ENCODE measurements at places on chromosomes 5 and 9. TPM values are rescaled to one million over a fixed set of nuclear protein-coding genes. Genes with fewer than 3 reads are reported as not detected.
A peak's percentile ranks its signal among the peaks of the same experiment; 100 is the strongest.

GRCh38 chr5:164868761-164869160 is 1363.3 kb downstream of the MAT2B start:
- no peak for DNase-seq

DNA sequence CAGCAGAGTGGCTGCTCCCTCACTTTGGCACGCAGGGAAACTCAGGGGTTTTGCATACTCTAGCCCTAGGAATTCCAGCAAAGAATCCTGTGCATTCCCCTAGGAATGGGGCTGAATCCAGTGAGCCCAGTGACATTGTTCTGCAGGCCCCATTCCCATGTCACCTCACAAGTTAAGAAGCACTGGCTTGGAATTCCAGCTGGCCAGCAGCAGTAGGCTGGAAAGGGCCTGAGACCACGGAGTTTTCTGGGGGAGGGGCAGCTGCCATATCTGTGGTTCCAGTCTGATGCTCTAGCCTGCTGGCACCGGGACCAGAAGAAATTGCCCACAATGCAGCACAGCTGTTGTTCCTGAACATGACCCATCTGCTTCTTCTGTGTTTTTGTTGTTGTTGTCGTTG is 217.6 kb upstream of the DMRTA1 start:
- no peak for DNase-seq

GRCh38 chr5:157607371-157608161 is 32.0 kb upstream of the ADAM19 start:
- peak; percentile 77 for DNase-seq

DNA sequence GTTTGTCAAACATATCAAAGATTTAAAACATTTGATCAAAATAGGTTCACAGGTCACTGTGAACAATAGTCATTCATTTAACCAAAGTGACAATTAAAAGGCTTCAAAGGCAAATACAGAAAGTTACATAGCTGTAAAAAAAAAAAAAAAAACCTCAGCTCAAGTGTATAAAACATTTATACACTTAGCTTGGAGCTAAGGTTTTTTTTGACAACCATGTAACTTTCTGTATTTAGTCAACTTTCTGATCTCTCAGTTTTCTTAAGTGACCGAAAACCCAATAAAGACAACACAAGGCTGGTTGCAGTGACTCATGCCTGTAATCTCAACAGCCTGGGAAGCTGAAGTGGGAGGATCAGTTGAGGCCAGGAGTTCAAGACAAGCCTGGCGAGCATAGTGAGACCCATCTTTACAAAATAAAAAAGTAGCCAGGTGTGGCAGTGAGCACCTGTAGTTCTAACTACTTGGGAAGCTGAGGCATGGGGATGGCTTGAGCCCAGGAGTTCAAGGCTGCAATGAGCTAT is 16.4 kb upstream of the UBTD2 start:
- DNase-seq, result peak; percentile 79

Gene TAF1L
- total RNA-seq, result 0.03 TPM

Measured in Daoy (cell line).